Frontal cortex (tissue), 4 donors: ENCODE measurements at places on chromosomes 2 and 18.

GRCh38 chr2:128594651-128594910, 275.9 kb upstream of the HS6ST1 start:
- no peak for DNase-seq

- no peak for DNase-seq
Measured at GRCh38 chr2:177316756-177317155, 52.2 kb upstream of the NFE2L2 start.

DNA sequence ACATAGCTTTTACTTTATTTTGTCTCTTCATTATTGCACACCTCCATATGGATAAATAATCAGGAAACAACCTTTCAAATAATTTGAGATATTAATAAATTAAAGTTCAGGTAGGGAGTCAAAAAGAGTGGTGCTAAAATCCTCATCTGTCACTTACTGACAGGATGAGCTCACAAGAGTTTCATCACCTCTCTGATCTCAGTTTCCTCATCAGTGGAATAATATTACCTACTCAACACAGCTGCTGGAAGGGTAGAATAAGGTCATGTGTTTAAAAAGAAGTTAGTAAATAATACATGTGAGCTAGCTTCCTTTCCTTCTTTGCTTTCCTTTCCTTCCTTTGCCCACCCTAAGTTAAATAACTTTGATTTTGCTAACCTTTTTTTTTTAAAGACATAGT, 61.9 kb downstream of the RDH14 start:
- DNase-seq: no peak

DNA sequence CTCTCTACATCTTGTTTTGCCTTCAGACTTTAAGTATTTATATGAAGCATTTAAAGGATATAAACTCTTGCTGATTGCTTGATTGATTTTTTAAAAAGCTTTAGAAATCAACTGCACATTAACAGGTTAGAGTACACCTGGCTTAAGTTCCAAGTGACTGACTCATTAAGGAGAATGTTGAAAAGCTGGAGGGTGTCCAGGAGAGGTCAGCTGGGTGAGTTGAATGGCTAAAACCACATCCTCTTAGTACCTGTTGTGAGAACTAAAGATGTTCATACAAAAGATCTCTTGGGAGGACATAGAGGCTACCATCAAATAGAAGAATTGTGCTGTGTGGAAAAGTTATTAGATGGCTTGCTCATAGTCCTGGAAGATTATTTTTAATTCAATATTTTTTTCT, 206.8 kb downstream of the TXNL1 start:
- DNase-seq: no peak

GRCh38 chr2:207235621-207236020, 69.9 kb upstream of the KLF7 start:
- no peak for DNase-seq

DNA sequence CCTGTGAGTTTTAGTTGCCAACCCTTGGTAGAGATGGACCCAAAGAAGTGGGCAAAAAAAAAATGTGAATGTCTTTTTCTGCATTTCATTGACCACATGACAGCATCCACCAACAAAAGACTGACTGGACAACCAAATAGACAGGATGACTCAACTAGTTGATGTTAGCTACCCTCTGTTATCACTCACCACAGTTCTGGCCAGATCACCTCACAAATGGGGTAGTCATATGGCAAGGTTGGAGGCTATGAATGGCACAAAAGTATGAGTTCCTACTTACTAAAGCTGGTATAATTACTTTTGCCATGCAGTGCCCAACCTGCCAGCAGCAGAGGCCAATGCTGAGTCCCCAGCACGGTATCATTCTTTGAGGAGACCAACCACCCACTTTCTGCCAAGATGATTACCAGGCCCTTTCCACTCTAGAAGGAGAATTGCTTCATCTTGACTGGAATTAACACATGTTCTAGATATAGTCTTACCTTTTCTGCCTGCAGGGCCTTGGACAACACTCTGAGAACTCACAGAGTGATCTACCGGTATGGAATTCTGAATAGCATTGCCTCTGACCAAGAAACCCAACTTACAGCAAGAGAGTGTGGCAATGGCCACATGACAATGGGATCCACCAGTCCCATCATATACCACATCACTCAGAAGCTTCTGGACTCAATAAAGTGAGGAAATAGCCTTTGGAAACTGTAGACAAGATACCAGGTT, 20.1 kb upstream of the TCF7L1 start:
- DNase-seq: no peak

DNA sequence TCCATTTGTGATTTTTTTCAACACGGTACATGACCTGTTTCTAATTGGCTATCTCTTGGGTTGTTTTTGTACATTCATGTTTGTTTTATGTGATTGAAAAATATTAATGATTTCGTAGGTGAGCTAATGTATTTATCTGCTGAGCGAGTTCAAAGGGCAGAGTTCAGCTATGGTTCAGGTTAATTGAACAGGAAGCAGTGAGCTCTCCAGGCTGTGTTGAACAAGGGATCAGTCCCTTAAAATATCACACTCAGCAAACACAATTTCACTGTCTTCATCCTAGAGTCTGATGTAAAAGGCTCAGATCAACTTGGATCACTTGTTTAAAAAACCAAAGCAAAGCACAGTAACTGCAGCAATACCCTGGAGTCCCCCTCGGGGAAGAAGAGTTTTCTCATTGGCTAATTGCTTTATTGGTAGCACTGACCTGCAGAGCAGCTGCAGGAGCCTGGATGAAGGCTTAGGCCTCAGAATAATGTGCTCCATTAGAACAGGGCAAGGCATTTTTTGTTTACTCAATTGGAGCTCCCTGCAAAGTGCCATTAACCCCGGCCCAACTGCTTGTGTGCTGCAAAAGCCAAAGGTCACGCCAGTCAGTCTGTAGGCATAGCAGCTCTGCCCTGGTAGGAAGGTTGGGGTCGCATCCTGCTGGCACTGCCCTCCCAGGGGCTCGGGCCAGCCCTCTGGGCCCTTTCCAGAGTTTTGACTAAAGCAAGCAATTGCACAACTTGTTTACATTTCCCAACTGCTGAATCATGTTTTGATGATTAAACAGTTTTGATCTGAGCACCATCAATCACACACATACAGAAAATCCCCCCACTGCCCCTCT, 10.5 kb downstream of the ONECUT2 start:
- no peak for DNase-seq

DNA sequence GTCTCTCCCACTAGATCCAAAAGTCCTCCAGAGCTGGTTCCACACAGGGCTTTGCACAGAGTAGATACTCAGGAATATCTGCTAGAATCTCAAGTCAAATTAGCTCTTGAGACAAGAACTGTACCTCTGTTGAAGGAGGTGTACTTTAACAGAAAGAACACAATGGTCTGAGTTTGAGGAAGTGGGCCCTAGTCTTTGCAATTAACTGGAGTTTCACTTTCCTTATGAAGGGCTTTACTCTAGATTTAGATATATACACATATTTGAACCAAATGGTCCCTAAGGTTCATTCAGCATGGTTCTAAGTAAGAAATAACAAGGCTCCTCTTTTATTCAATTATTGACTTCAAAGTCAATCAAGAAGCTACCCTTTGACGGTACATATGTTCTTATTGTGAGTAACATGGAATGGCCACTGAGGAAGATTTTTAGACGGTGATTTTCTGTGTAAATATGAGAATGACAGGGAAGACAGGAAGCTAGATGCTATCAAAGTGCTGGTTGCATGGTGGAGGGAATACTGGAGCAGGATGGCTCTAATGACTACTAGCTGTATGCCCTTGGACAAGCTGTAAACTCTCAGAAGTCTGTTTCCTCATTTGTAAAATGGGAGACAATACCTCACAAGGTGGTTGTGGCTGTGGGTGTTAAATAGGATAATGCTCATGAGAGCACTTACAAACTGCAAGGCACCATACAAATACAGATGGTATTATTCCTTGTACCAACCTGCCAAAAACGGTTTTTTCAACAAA, 73.5 kb upstream of the SERTAD2 start:
- no peak for DNase-seq

DNA sequence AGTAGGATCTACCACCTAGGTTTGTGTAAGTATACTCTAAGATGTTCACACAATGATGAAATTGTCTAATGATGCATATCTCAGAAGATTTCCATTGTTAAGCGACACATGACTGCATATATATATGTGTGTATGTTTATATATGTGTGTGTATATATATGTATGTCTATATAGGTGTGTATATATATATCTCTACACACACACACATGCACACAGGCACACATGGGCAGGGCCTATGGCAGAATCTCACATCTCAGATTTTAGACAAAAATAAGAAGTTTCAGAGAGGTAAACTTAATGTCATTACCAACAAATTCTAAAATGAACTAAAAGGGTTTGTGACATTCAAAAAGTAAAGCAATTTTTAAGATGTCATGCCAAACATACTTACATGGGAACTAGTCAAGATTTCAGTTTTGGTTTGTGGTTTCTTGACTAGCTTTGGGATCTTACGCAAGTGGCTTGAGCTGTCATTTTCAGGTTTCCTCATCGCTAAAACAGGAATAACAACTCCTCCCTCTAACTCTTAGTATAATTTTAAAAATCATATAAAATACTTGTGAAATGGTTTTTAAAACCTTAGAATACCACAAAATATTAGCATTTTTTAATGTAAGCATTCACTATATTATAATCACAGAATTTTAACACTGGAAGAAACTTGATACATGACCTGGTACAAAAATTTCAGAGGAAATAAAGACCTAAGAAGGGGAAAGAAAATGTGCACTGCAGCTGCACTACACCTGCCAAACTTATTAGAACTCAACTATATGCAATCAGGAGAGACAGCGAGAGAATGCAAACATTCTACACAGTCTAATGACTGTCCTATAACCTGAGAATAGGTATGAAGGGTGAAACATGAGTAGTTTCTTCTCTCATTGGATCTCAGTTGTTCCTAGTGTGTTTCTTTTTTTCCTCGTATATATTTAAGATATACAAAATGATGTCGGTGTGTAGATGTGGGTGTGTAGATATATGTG, 75.7 kb downstream of the TTC21B start:
- no peak for DNase-seq
